ENCODE measurements at places on chromosomes 11 and 22.
A peak's percentile ranks its signal among the peaks of the same experiment; 100 is the strongest.

- no peak for DNase-seq
These were observed 10.2 kb downstream of the MS4A10 start for GRCh38 chr11:60795291-60795690.

GRCh38 chr11:36586543-36586942, 7.8 kb upstream of the IFTAP start:
- no peak for DNase-seq

GRCh38 chr11:85889676-85890579, 34.7 kb downstream of the CCDC83 start:
- DNase-seq, result peak; percentile 27

- DNase-seq, result no peak
These were observed 444.3 kb downstream of the TBC1D22A start for GRCh38 chr22:47206666-47207218.

DNA sequence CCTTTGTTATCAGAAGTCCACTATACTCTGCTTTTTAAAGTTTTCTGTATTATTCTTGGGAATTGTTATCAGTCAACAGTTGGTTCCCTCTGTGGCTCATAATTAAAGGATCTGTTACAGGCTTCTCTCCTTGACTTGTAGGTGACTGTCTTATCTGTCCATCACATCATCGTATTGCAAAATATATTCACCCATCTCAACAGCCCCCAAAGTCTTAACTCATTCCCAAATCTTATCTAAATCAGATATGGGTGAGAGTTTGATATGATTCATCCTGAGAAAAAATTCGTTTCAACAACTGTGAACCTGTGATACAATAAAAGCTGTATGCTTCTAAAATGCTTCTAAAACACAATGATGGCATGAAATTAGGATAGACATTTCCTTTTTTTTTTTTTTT, 1245.6 kb upstream of the RAG2 start:
- DNase-seq, result no peak

DNA sequence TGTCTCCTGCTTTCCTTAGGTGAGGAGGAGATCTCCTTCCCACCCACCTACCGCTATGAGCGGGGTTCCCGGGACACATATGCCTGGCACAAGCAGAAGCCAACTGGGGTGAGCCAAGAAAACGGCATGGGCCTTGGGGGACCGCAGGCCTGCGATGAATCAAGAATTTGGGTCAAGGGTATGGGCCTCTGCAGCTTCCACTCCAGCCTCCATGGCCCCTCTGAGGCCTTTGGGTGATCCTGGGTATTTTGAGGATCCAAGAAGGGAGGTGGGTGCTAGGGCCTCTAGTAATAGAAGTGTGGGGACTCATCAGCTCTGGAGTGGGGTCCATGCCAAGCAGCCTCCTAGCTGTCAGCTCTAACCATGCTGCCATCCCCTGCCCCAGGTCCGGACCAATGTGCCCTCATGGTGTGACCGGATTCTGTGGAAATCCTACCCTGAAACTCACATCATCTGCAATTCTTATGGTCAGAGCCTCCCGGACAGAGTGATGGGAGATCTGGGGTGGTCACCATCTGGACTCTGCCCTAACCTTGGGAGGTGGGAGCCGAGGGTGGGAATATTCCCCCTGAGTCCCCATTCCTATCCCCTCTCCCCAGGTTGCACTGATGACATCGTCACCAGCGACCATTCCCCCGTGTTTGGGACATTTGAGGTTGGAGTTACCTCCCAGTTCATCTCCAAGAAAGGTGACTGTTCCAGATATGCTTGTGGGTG, 8.6 kb downstream of the INPPL1 start:
- DNase-seq, result no peak

DNA sequence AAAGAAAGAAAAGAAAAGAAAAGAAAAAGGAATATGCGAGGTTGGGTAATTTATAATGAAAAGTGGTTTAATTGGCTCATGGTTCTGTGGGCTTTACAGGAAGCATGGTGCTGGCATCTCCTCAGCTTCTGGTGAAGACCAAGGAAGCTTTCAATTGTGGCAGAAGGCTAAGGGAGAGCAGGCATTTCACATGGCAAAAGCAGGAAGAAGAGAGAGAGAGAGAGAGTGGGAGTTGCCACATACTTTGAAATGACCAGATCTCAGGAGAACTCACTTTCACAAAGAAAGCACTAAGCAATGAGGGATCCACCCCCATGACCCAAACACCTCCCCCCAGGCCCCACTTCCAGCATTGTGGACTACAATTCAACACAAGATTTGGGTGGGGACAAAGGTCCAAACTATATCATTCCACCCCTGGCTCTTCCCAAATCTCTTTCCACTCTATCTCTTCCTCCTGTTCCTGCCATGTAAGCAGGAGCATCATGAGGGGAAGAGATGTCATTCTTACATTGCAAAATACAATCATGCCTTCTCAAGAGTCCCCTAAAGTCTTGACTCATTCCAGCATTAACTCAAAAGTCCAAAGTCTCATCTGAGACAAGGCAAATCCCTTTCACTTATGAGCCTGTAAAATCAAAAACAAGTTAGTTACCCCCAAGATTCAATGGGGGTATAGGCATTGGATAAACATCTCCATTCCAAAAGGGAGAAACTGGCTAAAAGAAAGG, 38.9 kb downstream of the LINC01488 start:
- peak; percentile 48 for DNase-seq

DNA sequence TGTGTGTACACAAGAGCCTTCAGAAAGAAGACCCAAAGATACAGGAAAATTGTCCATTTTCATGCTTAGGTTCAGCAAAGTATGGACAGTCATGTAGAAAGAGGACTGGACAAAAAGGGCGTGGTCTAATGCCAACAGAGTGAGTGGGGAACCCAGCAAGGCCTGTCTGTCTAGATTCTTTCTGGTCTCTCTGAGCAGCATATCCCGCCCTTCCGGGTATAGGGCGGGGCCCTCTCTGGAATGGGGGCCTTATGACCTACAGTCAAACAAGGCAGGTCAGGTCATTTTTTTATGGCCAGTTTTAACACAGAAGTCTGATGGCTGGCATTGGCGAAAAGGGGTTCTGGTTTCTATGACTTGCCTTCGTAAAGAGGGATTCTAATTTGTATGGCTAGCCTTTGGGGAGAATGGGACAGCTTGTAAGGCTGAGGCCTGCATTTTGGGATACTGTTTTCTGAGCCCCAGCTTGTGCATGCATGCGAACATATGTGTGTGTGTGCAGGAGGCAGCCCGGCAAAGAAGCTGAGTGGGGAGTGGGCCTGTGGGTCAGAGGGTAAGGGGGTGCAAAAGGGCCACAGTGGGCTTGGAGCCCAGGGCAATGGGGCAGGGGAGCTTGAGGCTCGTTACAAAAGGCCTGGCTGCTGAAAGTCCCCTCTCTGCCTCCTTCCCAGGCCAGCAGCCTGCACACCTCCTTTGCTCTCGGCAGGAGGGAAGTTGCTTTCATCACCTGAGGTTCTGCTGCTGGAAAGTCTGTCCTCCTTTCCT, 130.5 kb upstream of the B3GAT1 start:
- DNase-seq, result peak; percentile 17

GRCh38 chr11:37503411-37504059, 905.5 kb upstream of the RAG2 start:
- peak; percentile 42 for DNase-seq

DNA sequence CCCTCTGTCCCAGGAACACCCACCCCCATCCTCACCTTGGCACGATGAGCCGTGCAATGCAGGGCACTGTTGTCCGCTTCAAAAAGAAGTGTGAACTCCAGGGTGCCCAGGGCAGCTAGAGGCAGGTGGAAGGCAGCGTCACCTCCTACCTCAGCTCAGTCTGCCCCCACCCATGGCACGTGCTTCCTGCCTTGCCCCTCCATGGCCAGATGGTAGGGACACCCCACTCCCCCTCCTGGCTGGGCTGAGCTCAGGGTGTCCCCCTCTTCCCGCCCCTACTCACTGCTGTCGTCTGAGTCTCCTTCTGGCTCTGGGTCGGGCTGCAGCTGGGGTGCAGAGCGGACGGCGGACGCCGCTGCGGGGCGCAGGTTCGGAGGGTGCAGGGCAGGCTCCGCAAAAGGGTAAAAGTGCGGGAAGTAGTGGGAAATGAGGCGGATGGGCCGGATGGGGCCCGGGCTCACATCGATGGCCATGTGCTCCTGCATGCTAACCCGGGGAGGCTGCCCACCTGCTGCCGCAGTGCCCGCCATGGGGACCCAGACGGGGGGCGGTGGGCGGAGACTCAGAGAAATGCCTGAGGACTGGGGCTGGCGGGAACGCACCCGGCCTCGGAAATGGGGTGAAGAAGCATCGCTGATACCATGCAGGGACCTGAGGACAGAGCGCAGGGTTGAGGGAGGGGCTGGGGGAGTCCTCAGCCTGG, 9.1 kb downstream of the NDUFV1 start:
- DNase-seq, result no peak

- no peak for DNase-seq
These were observed 14.1 kb upstream of the CALCB start for GRCh38 chr11:15059132-15059915.

DNA sequence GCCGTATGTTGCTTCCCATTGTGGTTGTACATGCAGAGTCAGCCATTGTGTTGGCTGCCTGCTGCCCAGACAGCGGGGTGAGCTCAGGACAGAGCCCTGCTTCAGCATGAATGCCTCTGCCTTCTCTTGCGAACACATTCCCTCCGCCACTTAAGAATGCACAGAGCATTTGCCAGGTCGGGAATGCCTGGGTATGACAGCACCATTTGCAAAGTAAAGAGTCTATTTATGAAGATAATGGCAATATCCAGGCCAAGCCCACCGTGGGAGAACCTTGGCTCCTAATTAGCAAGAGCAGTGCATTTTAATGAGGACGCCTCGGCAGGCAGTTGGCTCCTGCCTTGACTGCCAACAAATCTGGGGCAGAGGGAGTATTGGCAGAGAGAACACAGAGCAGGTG, 62.5 kb upstream of the SORL1 start:
- no peak for DNase-seq

- DNase-seq, result peak; percentile 61
These were observed 9.9 kb upstream of the IGLL5 start for GRCh38 chr22:22877523-22878210.

DNA sequence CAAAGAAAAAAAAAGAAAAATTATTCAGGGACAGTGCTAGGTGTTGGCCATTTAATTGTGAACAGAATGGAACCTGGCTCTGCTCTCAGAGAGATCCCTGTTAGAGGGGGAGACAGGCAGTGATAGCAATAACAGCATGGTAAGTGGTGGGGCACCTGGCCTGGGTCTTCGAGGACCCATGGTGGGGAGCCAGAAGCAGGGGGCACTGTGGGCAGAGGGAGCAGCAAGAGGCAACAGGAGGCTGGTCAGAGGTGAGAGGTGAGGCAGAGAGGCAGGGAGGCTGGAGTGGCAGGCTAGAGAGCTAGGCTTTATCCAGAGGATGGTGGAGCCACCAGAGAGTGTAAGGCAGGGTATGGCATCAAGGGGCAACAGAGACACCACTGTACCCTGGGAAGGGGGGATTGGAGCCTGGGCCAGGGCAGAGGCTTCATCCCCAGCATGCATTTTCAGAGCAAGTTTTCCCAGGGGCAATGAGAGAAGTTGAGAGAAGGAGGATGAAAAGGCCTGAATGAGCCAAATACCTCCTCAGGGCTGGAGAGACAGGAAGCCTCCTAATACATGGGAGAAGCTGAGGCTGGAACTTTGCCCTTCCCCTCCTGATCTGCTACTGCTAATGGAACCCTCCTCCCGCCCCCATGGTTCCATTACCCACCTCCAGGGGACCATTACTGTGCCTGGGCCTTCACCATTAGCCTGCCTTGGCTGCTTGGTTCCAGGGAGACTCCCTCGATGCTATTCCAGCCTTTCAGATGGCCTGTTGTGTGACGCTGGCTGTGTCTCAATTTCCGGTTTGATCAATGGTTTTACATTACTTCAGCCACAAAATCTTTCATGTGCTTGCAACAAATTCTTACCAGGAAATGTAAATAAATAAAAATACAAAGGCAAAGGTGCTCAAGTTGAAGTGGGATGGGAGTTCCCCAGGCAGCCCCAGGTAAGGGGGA, 2.6 kb upstream of the P2RY2 start:
- no peak for DNase-seq

- no peak for DNase-seq
These were observed 875.3 kb downstream of the NTM start for GRCh38 chr11:132245403-132246385.

DNA sequence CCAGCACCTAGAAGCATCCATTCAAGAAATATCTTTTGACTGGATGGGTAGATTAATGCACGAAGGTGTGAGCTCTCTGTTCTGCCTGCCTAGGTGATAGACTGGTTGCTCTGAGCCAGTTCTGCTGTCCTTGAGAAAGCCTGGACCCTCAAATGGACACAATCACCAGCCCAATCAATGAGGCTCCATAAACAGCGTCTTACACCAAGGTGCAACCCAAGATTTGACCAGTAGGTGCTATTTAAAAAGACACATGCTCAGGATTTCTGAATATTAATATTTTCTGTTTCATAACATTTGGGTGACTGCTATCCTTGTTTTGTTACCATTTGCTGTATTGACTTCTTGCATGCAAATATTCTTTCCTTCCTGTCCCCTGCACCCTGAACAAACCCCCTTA, 39.0 kb downstream of the PAMR1 start:
- DNase-seq, result no peak

DNA sequence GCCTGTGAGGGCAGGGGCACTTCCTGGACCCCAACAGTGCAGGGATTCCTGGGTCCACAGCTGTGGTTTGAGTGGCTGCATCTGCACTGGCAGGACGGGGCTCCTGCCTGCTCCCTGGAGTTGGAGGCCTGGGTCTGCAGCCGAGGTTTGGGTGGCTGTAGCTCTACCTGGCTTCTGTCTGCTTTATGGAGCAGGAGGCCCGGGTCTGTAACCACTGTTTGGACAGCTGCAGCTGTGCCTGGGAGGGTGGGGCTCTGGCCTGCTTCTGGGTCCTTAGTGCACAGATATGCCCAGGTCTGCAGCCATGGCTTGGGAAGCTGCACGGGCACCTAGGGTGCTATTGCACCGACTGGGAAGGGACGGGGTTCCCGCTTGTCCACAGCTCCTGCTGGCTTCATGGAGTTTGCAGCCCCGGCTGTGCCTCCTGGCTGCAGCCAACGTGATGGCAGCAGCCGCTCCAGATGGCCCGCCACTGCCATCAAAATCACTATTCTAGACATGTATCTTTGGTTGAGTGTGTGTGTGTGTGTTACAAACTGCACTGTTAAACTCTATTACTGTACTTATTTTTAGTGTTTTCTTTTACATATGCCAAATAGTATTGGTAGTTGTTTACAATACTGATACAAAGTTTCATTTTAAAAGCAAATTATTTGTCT, 412.3 kb upstream of the KIRREL3 start:
- DNase-seq, result no peak

DNA sequence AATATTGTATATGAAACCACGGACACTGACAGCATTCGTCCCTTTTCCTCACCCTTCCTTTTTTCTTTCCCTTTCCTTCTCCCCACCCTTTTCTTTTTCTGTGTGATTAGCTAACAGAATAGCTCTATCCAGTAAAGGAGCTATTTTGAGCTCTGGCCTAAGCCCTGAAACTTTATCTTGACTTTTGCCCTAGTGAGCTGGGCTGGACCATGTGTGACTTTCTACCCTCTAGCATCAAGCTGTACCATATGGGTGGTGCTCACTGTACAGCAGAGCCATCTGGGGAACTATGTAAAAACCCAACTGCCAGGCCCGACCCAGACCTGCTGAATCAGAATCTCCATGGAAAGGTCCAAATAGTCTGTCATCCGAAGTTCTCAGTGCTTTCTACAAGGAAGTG, 21.9 kb upstream of the PANX1 start:
- no peak for DNase-seq

- no peak for DNase-seq
These were observed 7.8 kb downstream of the PHOX2A start for GRCh38 chr11:72236083-72236697.
